Activated CD4-positive, alpha-beta T cell treated with anti-CD3 and anti-CD28 coated beads for 24 hours (primary cell): ENCODE measurements at places on chromosomes 4 and X.
A peak's percentile ranks its signal among the peaks of the same experiment; 100 is the strongest.

- DNase-seq: no peak
Observed at GRCh38 chr4:112327965-112328733, 31.0 kb downstream of the ALPK1 start.

DNA sequence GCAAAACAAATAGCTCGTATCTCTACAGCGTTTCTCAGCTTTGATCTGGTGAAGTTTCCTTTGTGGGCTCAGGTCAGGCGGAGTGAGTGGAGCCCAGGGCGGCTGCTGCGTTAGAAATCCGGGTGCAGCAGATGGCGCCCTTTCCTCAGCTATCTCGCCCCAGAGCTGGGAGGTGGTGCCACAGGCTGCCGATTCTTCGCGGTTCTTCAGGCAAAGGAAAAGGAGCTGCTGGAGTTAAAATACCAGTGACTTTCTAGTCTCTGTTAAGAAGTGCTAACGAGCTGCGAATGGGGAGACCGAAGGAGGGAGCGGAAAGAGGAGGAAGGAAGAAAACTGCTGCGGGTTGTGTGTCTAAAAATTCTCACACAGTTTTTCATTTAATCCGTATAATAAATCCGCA lies 114.6 kb downstream of the CPE start:
- peak; percentile 58 for DNase-seq

- no peak for DNase-seq
Observed at GRCh38 chrX:110418316-110419235, 59.9 kb downstream of the RTL9 start.

GRCh38 chrX:2965965-2966364 lies 36.8 kb upstream of the ARSD start:
- DNase-seq: no peak

DNA sequence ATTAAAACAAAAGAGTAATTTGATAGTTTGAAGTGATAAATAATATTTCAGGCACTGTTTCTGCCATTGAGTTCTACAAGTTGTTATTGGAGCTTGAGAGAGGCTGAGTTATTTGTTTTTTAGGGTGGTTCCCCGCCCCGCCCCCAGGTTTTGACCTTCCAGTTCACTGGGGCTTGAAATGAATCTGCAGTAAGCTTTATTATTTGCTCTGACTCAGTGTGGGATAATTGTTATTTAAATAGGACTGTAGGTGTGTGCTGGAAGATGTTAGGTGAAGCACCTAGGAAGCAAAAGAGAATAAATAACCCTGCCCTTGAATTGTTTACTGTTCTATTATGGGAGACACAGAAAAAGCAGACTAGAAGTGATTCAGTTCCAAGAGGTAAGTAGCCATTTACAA lies 81.2 kb upstream of the KCNIP4 start:
- no peak for DNase-seq

GRCh38 chr4:101239665-101240064 lies 107.7 kb downstream of the PPP3CA start:
- no peak for DNase-seq

DNA sequence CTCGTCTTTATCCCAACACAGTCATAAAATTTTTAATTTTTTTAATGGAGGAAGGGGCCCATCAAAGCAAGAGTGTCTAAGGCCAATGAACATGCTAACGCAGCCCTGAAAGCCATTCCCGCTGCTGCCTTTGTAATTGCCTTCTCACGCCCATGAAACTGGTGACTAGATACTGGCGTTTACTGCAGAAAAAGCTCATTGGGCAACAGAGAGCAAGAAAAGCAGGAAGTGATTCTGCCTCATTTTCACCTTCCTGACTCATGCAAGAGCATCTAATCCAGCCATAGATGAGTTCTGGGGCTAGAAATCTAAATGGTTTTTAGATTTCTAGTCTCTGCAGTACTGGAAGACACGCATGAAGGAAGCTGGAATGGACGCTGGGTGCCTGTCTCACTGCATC lies 72.5 kb downstream of the ANXA3 start:
- DNase-seq: no peak

GRCh38 chrX:14032406-14032805 lies 2.7 kb upstream of the GEMIN8 start:
- peak; percentile 62 for DNase-seq

DNA sequence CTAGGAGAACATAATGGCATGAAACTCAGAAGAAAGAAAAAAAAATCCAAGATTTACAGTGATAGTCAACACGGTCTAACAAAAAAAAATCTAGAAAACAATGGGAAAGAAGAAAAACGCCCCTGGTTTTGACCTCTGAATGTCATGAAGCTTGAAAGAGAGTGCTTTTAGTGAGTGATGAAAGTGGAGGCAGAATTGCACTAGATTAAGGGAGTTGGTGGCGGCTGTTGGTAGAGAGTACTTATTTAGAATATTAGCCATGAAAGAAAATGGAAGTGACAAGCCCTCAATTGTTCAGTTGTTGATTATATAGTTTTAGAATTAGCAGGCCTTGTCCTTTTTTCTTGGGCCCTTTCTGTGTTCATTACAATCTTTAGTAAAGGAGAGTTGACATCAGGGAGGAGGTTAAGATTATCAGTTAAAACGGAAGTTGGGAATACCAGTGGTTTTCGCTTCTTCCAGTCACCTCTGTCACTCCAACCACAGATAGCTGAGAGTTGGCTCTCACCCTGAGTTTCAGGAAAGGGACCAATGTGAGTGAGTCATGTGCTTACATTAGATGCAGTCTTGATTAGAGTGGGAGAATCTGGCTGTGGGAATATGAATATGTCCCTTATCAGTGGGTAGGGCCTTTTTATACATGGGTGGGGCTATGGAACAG lies 29.7 kb downstream of the EREG start:
- no peak for DNase-seq

GRCh38 chr4:1137063-1137776 lies 23.9 kb upstream of the RNF212 start:
- no peak for DNase-seq

DNA sequence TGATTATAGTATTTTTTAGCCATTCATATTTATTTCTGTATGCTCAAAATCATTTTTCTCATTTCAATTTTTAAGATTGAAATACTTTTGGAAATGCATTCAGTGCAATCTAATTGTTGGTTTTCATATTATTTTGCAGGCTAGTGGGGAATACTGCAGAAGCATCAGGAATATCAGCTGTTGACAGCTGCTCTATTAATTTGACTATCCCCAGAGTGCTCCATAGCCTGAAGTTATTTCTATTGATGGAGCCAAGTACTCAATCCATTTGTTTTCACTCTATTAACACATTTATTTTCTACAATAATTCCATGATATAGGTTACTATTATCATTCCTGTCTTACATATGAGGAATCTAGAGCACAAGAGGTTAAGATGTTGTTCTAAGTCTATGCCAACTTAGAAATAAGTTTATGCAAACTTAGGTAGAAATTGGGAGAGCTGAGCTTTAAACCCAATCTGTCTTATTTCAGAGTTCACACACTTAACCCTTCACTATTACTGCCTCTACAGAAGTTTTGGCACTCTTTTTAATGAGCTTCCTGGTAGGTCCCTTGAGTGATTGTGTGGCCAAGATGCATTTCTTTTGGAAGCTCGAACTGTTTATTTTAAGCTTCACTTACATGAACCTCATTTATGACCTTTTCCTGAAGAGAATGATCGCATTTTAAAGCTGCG lies 65.6 kb upstream of the PCDH18 start:
- no peak for DNase-seq

GRCh38 chr4:14888790-14889572 lies 113.3 kb upstream of the CPEB2 start:
- DNase-seq: no peak

- no peak for DNase-seq
Observed at GRCh38 chr4:143626134-143626911, 74.2 kb downstream of the FREM3 start.

- DNase-seq: no peak
Observed at GRCh38 chrX:26649534-26649933, 433.6 kb downstream of the MAGEB5 start.

DNA sequence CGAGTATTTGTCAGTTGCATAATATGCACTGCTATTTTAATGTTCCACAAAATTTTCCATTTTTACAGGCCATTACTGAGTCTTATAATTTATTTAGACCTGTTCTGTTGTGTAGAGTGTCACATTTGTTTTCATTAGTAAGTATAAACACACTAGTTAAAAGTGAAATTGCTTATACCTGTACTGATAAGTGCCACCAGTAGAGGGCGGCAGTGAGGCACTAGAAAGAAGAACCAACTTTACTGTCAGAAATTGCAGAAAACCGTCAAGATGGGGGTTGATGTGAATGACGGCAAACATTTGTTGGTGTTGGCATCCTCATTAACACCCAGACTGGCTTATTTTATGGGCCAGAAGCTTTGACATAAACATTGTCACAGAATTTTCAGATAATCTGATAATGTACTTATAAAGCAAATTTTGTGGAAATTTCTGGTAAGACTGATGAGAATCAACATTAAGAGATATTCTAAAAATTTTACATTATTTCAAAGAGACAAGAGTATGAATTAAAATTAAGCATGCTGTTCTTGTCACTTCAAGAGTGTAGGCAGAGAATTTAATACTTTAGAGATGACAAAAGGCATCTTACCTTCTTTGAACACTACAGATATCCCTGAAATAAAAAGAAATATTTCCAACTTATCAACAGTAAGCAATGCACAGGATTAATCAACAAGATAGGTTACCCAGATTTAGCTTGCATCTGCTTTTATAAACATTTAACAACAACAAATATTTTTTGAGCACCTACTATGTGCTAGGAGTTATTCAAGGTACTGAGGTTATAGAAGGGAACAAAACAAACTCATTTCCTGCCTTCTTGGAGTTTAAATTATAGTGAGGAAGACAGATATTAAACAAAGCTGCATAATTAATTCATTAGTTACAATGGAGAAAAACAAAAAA lies 24.9 kb downstream of the ALPK1 start:
- peak; percentile 73 for DNase-seq

DNA sequence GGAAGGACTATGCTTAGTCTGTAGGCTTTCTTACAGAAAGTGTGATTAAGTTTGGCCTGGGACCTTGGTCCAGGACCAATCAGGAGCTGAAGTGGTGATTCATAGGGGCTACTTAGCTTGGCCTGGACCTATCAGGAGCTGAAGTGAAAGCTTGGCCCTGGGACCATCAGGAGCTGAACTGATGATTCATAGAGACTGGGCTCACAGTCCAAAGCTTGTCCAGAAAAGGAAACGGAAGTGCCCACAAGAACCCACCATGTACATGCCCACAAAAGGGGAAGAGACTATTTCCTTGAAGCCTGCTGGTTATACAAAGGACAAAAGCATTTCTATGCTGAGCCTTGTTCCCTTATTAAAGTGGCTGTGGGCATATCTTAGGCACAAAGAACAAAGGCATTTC lies 12.6 kb downstream of the TENT5D start:
- no peak for DNase-seq

DNA sequence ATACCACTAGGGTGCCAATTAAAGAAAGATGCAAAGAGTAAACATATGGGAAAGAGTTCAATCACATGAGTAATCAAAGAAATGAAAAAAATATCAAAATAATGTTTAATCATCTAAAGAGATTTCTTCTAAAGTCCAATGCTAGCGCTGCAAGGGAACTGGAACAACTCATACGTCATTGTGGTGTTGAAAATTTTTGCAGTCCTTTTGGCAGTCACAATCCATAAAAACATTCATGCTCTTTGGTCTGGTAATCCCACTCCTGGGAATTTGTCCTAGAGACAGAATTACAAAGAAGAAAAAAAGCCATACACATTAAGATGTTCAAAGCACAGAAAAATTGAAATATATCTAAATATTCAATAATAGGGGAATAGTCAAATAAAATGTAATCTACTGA lies 4.6 kb downstream of the P2RY4 start:
- DNase-seq: no peak

GRCh38 chrX:41198410-41198809 lies 113.2 kb downstream of the USP9X start:
- no peak for DNase-seq

DNA sequence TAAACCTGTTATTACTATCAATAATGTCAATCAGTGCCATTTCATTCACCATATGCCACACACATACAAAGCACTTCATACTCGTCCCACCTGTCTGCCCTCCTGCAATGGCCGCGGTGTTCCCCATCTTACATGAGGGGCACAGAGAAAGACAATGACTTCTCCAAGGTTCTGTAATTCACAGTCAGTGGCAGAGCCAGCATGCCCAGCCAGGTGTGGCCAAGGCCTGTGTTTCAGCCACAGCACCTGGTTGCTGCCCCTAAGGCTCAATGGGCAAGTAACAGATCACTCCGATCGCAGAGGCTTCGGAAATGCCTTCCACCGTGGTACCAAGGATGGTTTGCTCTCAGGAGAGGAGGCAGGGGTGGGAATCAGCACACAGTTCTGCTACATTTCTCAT lies 10.9 kb downstream of the AFAP1 start:
- no peak for DNase-seq

DNA sequence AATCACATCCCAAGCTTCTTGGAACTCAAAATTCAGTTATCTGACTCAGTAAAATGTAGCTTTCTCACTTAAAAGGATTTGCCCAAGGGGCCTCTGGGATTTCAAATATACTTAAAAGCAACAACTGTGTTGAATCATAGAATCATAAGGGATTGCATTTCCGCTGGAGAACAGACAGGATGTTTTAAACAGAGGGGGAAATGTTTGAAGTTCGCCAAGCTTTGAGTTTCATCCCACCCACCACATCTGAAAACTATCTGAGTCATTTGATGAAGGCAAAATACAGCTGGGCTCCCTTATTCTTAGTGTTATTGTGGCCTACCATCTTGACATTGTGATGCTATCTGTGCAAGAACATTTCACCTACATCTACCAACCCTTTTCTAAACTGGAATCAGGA lies 73.5 kb downstream of the PPP1R2C start:
- DNase-seq: no peak

DNA sequence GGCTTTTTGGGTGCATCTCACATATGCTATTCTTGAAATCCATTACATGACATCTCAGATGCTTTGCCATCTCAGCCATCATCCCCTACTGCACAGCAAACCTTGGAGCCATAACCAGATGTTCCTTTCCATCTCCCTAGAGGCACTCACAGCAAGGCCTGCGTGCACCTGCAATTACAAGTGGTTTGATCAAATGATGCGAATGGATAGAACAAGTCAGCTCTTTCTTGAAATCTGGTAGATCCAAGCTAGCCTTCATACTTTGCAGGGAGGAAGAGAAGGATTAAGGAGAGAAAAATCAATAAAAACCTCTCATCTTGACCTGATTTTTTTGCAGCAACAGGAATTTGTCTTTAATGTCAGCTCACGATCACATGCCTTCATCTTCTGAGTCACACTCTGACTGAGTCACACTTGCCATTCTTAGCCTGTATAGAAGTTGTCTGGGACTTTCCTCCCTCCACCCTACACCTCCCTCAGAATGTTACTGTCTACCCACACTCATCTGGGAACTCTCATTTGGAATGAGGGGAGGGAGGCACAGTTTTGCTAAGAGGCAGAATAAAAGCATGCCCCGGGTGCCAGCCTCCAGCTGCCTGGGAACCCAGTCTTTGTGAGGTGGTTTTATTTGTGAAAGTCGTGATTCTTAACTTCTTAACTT lies 11.9 kb upstream of the TRIML1 start:
- no peak for DNase-seq
